ENCODE measurements at places on chromosomes 1 and 21.

GRCh38 chr1:60918867-60919266, 163.5 kb upstream of the NFIA start:
- DNase-seq: no peak

DNA sequence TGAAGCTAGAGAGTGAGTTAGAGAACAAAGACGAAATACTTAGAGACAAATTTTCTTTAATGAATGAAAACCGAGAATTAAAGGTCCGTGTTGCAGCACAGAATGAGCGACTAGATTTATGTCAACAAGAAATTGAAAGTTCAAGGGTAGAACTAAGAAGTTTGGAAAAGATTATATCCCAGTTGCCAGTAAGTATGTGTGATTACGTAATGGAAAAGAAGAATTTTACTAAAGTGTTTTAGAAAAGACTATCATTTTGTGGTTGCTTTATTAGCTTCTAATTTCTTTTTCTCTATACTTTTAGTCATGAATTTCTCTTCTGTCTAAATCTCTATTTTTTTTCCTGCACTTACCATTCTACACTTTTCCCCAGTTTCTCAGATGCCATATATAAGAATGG, 26.7 kb downstream of the CCDC18 start:
- no peak for DNase-seq

- DNase-seq: no peak
These were observed 12.4 kb downstream of the SAMSN1 start for GRCh38 chr21:14533499-14534428.

GRCh38 chr1:209342441-209343175, 240.9 kb upstream of the CAMK1G start:
- DNase-seq: no peak

DNA sequence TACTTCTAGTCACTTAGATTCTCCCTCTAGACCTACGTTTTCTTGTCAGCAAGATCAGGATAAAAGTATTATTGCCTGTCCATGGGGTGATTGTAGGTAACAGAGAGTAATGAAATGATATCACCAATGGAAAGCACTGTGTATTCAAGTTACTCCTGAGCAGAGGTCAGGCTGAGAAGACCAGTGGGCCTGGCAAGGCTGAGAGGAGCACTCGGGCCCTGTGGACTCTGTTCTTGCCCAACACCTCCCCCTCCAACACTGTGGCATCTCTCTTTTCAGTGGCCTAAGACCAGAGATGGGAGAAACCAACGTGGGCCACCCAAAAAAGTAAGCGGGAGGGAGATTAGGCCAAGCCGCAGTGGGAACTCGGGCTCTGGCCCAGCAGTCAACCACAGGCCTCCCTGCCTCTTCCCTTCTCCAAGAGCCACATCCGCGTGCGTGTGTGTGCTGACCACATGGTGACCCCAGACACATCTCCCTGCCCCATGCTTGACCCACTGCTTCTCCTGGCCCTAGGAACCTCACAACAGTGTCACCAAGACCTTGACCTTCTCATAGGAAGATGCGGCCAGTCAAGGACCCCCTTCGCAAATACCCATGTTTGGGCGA, 12.3 kb downstream of the RORC start:
- no peak for DNase-seq

DNA sequence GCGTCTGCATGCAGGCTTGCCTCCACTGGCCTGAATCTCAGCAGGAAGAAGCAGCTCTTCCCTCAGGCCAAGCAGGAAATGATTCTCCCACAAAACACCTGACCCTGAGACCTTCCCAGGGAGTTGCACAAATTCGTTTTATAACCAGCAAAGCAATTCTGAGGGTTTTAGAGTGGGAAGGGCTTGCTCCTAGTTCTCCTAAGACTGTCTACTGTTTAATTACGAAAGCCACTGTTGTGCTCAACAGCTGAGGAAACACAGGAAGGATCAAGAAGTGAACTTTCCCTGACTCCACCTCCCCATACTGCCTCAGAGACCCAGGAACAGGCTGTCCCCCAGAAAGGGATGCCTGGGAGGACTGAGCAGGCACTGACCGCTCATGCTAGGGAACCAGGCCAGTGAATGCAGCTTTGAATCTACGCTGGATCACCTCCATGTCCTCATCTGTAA, 37.0 kb upstream of the PUM1 start:
- no peak for DNase-seq

DNA sequence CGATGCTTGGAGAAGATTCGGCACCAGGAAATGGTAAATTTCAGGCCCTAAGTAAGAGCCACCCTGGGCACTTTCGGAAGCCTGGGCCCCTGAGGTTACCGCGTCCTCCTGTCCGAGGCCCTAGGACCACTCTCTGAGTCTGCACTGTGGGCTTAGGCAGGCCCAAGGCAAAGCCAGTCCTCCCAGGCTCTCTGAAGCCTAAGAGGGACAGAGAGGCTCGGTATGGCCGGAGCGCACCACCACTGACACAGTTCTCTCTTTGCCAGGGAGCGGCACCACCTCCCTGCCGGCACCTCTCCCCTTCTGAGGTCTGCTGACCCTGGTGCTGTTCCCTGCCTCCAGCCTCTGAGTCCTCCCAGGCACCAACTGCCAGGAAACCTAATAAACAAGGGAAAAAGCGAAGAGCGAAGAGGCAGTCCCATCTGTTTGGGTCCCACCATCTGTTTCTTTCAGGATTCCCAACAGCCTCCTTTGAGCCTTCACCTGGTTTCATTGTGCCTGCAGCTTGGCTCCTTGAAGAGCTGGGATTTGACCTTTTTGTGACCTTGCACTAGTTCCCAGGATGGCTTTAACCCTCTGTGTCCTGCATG, 57.7 kb downstream of the VWA5B1 start:
- DNase-seq: no peak

DNA sequence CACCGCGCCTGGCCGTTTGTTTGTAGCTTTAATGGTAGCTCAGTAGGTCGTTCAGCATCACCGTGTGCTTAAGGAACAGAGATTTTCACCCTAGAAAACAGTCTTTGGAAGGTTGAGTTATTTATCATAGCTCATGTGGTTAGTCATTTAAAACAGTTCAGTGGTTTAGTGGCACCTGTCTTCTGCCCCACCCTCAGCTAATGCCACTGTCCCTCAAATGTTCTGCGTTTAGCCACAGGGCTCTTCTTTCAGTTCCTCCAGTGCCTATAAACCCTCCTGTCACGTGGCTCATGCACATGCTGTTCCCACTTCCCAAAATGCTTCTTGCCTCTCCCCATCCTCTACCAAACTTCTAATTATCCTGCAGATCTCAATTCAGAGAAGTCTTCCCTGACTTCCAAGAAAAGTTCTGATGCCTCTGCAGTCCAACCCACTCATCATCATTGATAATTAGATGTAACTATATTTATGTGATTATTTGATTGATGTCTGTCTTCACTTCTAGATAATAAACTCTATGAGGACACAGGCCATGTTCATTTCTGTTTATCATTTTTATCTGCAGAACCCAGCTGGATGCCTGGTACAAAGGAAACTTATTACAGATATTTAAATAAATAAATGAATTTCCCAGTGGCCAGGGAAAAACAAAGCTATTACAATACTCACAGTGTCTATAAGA, 14.4 kb upstream of the DIPK1A start:
- no peak for DNase-seq

DNA sequence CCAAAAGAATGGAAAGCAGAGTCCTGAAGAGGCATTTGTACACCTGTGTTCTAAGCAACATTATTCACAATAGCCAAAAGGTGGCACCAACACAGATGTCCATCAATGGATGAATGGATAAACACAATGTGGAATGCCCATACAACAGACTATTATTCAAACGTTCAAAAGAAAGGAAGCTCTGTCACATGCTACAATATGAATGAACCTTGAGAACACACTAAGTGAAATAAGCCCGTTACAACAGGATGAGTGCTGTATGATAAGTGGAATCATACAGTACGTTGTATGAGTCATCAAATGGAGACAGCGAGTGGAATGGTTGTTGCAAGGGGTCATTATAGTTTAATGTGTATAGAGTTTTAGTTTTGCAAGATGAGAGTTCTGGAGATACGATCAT, 80.1 kb downstream of the SH3BGR start:
- no peak for DNase-seq

Measured in vagina (tissue), 2 donors.